ENCODE measurements at places on chromosomes 12 and 14. TPM values are rescaled to one million over a fixed set of nuclear protein-coding genes. Genes with fewer than 3 reads are reported as not detected.

GPX2 gene
- total RNA-seq = not detected

GRCh38 chr14:66133666-66134065 is 352.5 kb upstream of the CCDC196 start:
- DNase-seq = no peak

FAM181A gene
- not detected for total RNA-seq

GRCh38 chr14:99024926-99025325 is 247.1 kb downstream of the BCL11B start:
- DNase-seq = no peak

DNA sequence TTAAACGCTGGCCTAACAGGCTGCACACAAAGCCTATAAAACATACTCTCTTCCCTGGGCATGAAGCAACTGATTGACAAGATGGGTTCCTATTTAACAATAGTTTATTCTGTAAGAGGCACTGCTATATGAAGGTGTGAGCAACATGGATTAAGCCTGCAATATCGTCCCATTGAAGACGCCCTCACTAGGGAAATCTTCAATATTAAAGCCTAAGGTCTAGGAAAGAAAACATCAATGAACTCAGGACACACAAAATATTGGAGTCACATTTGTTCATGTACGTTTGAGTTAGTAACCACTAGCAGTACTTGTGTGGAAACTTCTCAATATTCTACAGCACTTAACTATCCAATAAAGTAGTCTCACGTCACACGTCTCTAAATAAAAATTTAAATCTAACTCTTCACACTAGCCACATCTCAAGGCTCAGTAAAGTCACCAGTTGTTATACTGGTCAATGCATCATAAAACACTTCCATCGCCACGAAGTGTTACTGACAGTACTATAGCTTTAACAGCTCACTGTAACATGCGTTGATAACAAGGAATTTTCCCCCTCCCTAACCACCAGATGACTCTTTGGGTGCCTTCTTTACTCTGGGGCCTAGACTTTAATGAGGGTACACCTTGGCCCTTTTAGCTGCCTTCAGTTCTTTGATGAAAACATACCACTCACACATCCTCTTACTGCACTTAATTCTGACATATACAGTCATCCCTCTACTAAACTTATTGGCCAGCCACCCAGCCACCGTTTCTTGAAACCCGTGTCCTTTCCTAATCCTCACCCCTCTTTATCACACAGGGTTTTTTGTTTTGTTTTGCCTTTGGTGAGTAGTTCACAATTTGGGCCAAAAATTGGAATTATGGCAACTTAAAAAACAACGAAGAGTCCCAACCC is 50.1 kb upstream of the OR5AU1 start:
- no peak for DNase-seq

All from fibroblast of the aortic adventitia (primary cell).